ENCODE measurements at places on chromosomes 16 and 17. TPM values are rescaled to one million over a fixed set of nuclear protein-coding genes. Genes with fewer than 3 reads are reported as not detected.

CNTD1 gene
- not detected for total RNA-seq

KCNJ2 gene
- 4.3 TPM for total RNA-seq

B4GALNT2 gene
- 1.1 TPM for total RNA-seq

DNA sequence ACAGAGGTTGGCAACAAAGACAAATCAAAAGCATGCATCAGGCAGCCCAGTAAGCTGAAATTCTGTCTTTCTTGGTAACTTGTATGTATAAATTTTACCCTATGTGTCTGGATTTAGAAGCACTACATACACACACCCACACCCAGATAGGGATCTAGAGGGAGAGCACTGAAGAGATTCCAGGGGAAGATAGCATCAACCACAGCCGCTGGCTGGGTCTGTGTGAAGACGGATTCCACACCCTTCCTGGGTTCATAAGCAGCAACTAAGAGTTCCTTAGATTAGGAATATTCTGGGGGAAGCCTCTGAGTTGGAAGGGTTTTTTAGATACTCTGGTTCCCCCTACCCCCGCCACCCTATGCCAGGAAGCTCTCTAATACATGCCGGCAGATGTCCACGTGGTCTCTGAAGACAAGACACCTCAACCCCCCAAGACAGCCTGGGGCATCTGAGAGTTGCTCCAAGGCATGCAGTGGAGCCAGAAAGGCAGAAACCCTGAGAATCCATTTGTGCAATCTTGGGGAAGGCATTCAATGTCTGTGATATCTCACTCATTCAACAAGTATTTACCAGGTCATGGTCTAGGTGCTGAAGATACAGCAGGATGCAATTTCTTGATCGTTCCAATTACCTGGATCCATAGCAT is 86.4 kb downstream of the NOG start:
- no peak for DNase-seq
- no peaks in the 10 kb centered on the region for H3K36me3 ChIP-seq
- H3K27ac ChIP-seq = no peak overlapping the region

DNA sequence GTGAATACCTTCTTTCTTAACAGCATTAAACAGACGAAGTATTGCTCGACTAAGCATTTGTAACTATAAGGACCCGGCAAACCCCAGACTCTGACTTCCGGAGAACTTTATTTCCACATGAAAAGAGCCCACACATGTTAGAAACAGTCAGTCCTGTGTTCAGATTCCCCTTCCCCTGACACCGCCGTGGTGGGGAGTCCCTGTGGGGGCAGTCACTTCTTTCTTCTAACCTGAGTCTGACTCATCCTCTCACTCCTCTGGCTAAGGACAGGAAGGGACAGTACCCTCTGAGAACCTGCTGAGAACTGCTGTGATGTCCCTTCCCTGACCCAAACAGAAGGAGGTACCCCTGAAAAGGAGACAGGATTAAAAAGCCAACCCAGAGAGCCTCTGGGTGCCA is 165.1 kb downstream of the XYLT1 start:
- H3K27ac ChIP-seq = peak overlapping the region; percentile 48
- no peaks in the 10 kb centered on the region for H3K27me3 ChIP-seq
- H3K36me3 ChIP-seq = no peaks in the 10 kb centered on the region

DNA sequence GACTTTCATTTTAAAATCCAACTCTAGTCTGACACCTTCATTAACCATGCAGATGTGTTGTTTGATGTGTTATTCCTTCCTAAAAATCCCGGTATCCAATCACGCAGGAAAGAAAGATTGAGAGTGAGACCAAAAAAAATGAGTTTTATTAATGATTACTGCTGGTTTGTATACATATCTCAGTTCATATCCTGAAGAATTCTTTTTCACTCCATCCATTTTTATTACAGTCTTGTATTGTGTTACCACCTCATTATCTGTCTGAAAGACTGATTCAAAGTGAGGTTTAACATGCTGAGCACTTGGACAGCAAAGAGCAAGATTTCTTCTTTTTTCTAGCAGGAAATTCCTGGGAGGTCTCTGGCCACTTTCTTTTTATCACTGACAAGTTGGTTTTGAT is 268.3 kb downstream of the CDH11 start:
- no peak for DNase-seq
- no peaks in the 10 kb centered on the region for H3K27me3 ChIP-seq
- H3K4me3 ChIP-seq = no peak overlapping the region
- H3K36me3 ChIP-seq = no peaks in the 10 kb centered on the region

GRCh38 chr16:69049146-69049545 is 56.3 kb upstream of the HAS3 start:
- H3K4me1 ChIP-seq = no peaks in the 10 kb centered on the region
- no peaks in the 10 kb centered on the region for H3K36me3 ChIP-seq
- no peak overlapping the region for H3K4me3 ChIP-seq
- H3K27me3 ChIP-seq = no peaks in the 10 kb centered on the region
- H3K27ac ChIP-seq = no peak overlapping the region
- DNase-seq = no peak

DNA sequence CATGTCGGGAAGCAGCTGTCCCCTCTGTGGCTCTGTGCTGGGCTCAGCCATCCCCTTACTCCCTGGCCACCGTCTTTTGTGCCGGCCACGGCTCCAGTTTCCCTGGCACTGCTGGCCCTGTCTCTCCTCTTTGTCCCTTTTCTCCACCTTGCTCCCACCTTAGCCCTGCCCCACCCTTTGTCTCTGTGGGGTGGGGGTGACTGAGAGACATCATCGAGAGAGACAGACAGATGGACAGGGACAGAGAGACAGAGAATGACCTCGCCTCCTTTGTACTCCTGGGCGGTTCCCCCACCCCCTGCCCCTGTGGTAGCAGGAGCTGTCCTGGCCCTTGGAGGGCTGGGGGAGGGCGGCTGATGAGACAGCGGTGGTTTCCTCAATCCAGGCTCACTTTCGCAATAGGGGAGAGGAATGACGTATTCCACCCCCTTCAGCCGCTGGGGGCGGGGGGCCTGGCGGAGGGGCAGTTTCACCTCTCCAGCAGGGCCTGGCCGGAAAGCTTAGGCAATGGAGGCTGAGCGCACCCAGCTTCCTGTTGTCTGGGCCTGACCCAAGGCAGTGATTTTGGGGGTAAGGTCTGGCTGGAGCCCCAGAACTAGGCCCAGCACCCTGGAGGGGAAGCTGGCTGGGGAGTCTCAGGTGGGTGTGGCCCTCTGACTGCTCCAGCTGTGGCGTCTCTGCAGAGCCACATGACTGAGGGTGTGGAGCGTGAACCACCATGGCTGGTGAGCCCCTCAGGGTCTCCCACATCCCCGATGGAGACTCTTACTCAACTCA is 7.3 kb downstream of the FMNL1 start:
- no peak overlapping the region for H3K4me3 ChIP-seq
- peak overlapping the region; percentile 40 for H3K27ac ChIP-seq
- DNase-seq = peak; percentile 87
- peaks cover 24% of the 10 kb centered on the region for H3K4me1 ChIP-seq
- no peaks in the 10 kb centered on the region for H3K27me3 ChIP-seq
